ENCODE measurements at places on chromosomes 2 and 18.

GRCh38 chr2:233075141-233075965 is 15.2 kb downstream of the INPP5D start:
- peak; percentile 73 for ATAC-seq

GRCh38 chr18:34224423-34225217 is at the start of gene NOL4:
Gene NOL4 (minus strand): TSS chr18:34224913. CDS start chr18:34223253, 1,660 bp downstream.
- no peak for ATAC-seq

DNA sequence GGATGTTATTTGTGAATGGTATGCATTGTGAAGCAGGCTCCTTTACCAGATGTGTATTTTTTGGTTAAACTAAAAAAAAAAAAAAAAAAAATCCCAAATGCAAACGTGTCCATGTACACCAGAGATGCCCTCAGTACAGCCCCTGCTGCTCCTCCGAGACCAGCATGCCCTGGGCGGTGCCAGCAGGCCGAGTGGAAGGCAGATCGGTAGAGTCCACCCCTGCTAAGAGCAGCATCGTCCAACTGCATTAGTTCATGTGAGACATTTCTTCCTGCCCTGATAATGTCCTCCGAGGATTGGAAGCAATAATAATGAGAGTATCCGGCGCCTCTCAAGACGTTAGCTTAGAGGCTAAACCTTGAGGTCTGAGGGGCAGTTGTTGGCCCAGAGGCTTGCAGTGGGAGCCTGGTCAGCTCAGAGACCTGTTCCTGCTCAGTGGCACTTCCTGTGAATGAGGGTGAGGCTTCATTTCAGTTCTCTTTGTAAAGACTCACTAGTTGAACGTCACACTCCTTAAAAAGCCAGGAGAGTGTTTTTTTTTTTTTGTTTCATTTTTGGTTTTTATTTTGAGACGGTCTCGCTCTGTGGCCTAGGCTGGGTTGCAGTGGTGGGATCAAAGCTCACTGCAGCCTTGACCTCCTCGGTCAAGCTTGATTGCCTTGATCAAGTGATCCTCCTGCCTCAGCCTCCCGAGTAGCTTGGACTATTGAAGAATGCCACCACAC is 5.6 kb downstream of the SLC66A3 start:
- ATAC-seq, result peak; percentile 76

- no peak for ATAC-seq
Measured at GRCh38 chr2:8289111-8289510, 392.7 kb upstream of the ID2 start.

DNA sequence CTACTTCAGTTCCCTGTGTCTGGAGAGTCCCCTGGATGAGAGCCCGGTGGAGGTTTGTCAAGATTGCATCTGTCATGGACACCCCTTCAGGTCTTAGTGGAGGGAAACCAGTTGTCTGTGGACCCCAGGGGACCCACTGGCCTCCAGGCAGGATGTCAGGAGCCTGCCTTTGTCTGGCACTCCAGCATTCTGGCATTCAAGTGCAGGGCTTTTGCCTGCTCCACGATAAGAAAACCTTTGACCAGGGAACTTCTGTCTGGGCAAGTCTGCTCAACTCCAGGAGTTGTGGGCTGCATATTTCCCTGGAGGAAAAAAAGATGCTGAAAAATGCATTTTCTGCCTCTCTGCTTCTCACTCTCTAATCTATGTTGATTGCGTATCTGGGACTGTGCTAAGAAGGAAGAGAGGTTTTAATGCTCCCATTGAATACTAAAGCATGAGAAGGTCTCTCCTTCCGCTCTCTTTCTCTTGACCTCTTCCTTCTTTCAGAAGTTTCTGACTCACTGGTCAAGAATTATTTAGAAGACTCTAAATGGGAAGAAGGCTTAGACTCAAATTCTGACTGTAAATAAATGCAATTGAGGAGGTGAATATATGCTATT is 104.5 kb downstream of the MMADHC start:
- no peak for ATAC-seq

DNA sequence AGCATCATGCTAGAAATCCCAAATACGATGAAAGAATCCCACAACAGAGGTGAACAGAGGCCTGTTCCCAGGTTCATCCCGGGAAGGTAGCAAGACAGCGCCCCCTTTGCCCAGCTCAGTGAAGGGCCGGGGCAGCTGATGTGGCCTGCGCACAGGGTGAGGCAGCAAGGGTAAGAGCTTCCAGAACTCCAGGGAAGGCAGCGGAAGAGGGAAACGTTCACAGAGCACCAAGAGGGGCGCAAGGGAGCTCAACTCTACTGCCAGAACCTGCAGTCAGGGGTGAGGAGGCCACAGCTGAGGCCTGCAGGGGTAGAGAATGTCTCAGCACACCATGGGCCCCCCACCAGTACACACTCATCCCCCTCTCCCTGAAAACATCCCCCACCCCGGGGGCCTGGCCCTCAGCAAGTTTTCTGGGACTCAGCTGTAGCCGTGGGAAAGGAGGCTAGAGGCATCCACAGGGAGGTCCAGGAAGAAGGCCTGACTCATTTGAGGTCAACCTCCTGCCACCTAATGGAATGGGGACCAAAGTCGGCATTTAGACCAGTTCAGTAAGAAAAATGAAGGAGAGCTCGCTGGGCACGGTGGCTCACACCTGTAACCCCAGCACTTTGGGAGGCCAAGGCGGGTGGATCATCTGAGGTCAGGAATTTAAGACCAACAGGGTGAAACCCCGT is 95.6 kb upstream of the ASAP2 start:
- no peak for ATAC-seq

GRCh38 chr18:70074116-70074515 is 126.4 kb upstream of the CD226 start:
- ATAC-seq, result no peak

DNA sequence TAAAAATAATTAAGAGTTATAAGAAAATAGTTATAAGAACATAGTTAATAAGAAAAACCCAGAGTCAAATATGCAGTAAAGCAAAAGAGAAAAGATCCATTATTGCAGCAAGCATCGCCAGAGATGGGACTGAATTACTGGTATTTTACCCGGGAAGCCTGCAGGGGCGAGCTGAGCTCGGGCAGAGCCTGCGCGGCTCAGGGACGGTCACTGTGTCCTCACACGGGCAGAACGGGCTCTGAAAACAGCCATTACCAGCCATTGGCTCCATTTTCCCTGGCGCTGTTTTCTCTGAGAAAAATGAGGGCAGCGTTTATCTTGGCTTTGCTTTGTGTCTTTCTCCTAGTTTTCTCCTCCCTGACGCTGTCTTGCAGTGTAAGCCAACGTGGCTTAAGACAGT is 95.3 kb upstream of the ALKAL2 start:
- no peak for ATAC-seq

- no peak for ATAC-seq
Measured at GRCh38 chr2:219284501-219285372, 5.6 kb downstream of the DNAJB2 start.

DNA sequence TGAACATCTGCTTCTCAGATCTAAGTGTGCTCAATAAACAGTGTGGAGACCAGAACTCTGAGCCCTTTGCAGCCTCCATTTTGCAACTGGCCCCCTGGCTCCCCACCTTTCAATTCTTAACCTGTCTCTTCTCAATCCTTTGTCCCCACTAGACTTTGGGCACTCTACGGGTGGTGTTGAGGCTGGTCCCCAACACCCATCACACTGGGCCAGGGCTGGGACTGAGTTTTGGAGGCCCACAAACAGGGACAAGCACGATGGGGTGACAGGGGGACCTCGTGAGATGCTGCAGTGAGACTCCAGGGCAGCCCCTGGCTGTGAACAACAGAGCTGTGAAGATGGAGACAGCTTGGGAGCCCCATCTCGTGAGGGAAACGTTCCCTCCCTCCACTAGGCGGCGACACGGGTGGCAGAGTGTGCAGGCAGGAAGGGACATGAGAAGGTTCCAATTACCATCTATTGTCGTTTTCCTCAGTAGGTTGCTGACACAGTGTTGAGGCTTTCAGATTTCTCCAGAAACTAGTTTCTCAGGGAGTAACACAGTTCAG is 1.2 kb downstream of the ANKMY1 start:
- ATAC-seq, result no peak

DNA sequence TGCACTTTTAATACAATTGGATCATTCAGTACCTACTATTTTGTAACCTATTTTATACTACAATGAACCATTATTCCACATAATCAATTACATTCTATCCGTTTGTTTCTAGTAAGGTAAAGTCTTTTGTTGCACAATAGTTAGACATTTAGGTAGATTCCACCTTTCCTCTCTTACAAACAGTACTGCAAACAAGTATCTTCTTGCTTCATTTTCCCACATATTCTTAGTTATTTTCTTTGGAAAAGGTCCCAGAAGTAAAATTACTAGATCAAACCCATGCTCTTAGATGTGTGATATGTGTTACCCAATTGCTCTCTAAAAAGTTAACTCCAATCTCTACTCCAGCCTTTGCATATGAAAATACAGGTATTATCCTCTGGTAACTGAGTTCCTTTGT is 49.6 kb downstream of the SPIRE1 start:
- no peak for ATAC-seq

- peak; percentile 76 for ATAC-seq
Measured at GRCh38 chr2:207088276-207088675, 77.5 kb downstream of the KLF7 start.

DNA sequence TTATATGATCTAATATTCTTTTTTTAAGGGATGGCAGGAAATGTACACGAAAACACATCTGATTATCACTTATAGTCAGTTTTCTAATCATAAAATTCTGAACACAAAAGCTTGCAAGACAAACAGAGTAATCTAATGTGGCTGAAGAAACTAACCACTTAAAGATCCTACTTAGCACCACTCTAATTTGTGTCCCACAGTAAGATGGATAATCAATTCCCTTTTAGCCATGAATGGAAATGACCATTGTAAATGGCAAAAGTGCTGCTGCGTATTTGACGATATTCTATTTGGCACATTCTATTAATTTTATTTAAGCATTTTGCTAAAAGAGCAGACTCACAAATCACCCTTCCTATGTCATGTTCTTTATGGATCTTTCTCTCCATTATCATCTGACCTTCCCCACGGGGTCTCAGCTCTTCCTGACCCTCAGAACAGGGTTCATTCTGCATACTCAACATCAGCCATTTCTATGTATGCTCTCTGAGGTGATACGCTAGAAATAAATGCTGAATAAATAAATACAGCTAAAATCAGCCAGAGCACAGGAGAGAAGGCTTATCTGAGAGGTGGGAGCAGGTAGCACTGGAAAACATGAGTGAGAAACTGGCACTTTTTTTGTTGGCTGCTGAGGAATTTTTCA is 295.8 kb downstream of the AFF3 start:
- no peak for ATAC-seq

- no peak for ATAC-seq
Measured at GRCh38 chr2:239966853-239967552, 58.1 kb downstream of the NDUFA10 start.

DNA sequence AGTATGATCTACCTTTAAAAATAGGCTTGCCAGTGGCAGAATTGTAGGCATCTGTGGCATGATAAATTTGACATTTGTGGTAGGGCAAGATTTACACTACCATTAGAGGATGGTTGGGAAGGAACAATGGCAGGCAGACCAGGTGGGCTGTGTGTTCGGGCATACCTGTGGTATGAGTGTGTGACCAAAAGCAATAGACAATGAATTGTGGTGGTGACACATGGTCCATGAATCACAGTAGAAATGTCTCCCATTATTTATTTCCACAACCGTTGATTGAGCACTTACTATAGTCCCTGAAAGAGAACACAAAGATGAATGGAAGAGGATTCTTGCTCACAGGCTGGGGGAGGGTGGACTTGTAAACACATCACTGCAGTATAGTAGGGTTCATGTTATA is 29.9 kb upstream of the RUFY4 start:
- no peak for ATAC-seq

DNA sequence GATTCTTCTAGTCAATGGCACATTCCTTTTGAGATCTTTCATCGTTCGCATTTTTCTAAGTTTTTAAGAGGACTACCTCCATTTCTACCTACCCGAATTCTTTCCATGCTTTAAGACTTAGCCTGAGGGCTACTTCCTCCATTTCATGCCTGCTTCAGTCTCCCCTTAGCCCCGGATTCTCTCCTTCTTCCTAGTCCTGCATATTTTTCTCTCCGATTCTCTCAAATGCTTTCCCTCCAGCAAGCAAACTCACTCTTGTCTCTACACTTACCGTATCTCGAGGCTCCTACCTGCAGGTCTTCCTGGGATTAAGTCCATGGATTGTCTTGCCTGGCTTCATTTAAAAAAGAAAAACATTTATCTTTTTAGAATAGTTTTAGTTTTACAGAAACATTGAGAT is 354.4 kb downstream of the MYCN start:
- no peak for ATAC-seq

GRCh38 chr2:232139171-232139594 is 177.7 kb downstream of the DIS3L2 start:
- no peak for ATAC-seq

DNA sequence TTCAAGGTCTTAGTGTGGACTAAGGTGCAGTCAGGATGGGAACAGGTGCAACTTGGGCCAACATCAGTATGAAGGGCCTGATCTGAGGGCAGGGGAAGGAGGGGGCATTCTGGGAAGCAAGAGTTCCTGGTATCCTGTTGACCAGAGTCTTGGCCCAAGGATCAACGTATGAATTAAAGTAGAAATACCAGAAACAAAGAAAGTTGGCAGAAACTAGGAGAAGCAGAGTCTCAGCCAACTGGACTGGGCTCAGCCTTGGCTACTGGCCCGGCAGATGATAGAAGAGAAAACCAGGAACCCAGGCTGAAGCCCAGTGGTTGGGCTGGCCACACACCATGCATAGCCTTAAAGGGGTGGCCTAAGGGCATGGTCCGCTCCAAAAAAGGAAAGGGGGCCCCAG is 2.3 kb downstream of the CETN1 start:
- no peak for ATAC-seq

DNA sequence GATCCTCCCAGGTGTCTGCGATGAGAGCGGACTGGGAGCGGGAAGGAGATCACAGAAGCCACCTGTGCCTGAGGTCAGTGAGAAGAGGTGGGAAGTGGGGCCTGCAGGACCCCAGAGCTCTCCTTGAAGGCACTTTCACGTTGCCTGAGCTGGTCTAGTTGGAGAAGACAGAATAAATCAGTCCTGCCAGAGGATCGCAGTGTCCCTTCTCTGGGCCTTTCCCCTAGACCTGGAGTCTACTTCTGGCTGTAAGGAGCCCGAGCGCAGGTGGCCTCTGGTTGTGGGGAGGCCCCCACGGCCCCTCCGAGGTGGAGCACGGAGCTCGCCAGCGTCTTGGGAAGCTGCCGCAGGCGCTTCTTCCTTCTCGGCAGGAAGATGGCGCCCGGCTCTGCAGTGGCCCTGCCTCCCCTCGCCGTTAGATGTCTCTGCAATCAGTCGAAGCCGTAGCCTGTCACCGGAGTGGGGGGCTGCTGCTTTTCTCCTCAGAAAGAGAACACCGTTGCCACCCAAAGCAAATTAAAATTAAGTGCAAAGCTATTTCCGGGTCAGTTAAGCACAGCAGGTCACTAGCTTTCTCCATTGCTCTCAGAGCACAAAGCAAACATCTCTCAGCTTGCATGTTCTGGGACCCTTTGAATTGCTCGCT is 212.0 kb upstream of the MYT1L start:
- no peak for ATAC-seq

DNA sequence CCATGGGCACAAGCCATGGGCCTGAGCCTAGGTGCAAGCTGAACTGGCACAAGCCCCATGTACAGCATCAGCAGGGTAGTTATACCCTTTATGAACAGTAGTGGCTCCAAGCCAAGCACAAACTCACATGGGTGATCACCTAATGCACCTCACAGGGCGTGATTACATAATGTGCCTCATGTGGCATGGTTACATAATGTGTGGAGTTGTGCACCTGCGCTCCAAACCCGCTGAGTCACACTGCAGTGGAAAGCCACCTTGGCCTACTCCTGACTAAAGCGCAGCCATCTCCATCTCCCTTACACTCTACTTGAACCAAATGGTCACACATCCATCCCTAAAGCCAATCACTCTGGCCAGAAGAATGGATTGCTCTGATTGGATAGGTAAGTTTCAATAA is 279.7 kb downstream of the MBD2 start:
- ATAC-seq, result no peak

GRCh38 chr18:76524900-76525698 is 30.1 kb upstream of the ZNF516 start:
- no peak for ATAC-seq

Measured in stimulated activated memory B cell treated with anti-CD40 and anti-IgM and Interleukin-4, amounts not matched to agents 10 μg/mL and 1 μg/mL and 100 μg/mL, for 72 hours (primary cell).